Stimulated activated CD4-positive, alpha-beta T cell treated with anti-CD3 and anti-CD28 coated beads, Interleukin-1b, Interleukin-23, amount 100 ng/mL, for 1 hour (primary cell): ENCODE measurements at places on chromosomes 3 and 15.

- DNase-seq: no peak
Observed at GRCh38 chr3:152309535-152310307, 41.0 kb downstream of the MBNL1 start.

DNA sequence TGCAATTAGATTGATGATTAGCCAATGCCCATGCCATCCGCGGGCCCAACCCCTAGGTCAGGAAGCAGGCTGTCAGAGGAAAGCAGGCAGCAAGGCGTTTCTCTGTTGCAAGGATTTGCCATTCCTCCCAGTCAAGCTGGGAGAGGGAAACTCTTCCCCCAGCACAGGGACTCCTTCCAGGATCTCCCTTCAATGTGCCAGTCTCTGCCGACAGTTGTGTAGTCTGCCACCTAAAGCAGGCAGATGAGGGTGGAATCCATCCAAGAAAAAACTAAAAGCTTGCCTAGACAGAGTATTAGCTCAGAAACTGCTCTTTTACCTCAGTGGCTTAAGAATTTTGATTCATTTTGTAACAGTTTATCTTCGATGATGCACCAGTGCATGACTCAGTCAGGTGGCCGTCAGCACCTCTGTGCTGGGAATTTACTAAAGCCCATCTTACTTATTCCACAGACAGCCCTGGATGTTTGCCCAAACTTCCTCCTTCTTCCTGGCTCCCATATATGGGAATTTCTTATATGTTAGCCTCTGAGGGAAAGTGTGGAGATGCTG is 501.5 kb upstream of the THBS1 start:
- DNase-seq: no peak

- DNase-seq: no peak
Observed at GRCh38 chr3:86982883-86983282, 8.1 kb downstream of the VGLL3 start.

DNA sequence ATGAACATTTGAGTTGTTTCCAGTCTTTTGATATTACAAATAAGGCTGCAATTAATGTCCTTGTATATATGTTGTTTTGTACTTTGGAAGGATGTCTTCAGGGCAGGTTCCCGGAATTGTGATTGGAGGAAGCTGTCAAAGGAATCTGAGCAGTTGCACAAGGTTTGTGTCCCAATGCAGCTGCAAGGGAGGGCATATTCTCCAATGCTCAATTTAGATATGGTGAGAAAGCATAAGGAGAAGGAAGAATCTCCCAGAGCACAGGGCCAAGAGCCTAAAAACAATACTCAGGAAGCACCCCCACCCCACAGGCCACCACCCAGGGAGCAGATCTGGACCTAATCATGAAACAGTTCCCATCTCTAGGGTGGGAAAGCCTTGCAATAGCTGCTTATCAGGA is 228.0 kb upstream of the LRRFIP2 start:
- no peak for DNase-seq

DNA sequence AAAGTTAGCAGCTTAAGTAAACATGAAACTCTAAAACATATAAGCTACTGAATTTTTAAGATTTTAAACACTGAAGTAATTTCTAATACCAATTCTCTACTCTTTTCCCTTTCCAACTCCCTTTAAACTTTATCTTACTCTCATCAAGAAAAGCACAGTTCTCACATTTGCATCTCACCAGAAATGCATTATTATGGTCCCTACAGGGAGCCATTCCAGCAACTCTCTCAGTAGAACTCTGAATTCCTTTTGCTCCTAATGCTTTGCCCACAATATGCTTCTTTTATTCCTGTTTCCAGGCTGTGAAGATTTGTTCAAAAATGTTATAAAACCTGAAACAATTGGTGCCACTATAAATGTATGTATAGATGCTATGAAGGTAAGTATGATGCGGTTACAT is 83.4 kb downstream of the TFDP2 start:
- no peak for DNase-seq

DNA sequence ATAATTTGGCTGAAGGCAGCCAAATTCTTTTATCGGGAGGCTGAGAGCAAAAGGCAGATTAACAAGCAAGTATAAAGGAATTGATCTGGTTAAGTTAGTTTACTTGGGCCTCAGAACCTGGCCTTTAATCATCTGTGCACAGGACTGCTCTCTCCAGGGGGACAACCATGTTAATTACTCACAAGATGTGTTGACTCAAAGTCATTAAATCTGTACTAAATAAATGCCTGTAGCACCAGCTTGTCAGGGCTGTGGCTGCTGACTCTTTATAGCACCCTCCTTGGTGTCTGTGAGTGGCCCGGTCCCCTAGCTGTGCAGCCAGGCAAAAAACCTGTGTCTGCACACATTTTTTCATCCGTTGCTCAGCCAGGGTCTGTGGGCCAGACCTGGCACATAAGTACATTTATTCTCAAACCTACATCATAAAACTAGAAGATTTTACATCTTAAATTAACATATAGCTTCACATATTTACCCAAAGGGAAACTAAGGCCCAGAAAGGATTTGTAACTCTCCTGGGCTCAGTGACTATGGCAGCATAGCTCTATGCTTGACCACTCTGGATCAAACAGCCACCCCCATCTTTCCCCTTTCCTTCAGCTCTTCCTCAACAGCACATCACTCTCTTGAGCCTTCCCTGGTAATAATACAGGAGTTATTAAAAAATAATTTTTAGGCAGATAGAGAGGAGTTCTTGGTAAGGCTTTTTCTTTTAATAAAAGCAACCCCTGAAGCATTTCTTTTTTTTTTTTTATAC is 51.4 kb downstream of the NCEH1 start:
- no peak for DNase-seq

GRCh38 chr3:177427540-177427939 is 230.3 kb upstream of the TBL1XR1 start:
- DNase-seq: no peak

DNA sequence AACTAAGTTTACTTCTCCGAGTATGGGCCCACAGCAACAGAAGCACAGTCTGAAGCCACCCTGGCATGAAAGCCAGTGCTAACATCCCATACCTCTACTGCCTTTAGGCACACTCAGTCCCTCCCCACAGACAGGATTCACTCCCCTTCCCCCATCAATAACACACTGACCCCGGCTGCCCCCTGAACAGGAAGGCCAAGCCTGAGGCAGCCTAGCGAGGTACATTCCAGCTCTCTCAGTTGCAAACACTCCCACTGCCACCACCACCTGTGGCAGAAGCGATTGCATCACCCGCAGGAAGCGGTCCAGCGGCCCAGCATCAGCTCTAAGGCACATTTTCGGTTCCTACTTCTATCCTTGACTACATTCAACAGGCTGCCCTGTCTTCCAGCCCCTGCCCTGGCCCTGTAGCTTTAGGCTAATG is 7.0 kb upstream of the BMF start:
- DNase-seq: no peak

DNA sequence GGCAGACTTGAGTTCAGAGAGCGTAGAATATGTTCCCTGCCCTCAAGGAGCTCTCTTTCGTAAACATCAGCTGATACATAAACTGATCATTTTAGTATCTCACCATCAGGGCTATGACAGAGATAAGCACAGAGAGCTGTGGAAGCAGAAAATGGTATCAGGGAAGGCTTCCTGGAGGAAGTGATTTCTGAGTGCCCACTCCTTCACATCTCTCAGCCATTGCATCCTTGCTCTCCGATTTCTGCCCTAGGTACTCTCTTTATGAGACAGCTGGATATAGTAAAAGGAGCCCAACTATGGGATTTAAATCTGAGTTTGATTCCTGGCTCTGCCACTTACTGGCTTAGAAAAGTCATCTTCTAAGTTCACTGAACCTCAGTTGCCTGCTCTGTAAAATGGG is 9.1 kb upstream of the AP2M1 start:
- no peak for DNase-seq

GRCh38 chr3:65995515-65995914 is 43.2 kb downstream of the MAGI1 start:
- no peak for DNase-seq

DNA sequence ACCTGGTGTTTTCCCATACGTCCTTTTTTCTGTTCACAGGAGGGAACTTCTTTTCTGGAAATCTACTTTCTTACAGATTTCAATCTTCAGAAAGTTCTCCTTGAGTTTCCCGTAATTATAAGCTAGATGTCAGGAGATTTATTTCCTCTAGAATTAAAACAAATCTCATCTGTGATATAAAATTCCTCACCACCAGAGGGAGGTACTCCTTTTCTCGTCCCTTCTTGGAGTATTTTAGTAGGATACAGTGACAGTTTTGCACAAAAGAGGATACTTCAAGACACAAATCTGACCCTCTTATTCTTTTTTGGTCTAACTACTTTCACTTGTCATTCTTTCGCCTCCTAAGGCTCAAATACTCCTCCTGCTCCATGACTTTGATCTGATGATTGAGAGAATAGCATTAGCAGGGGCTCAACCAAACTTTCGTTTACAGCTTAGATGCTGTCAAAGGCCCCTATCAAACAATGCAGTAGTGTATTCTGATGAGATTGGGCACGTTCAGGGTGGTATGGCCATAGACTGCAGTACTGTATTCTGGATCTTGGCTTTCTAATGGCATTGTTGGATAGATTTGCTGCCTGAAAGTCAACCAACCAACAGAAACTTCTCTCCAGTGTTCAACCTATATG is 38.0 kb downstream of the TMEM41A start:
- DNase-seq: no peak

- no peak for DNase-seq
Observed at GRCh38 chr3:182608832-182609231, 184.5 kb upstream of the ATP11B start.

DNA sequence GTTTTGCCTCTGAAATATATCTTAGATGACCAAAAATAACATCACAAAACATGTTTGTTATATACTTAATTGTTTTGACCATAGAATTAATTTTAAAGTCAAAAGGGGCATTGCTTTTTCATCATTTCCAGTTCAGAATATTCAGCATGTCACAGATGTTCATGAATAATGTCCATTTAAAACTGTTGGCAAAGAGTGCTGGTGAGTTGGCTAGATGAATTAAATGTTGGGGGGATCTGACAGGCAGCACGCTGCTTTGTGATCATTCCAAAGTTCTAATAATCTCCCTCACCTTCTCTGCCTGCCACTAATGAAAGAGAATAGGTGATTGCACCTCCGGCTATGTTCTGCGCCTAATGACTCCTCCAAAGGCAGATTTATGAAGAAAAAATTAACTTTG is 139.2 kb upstream of the MLF1 start:
- DNase-seq: no peak

DNA sequence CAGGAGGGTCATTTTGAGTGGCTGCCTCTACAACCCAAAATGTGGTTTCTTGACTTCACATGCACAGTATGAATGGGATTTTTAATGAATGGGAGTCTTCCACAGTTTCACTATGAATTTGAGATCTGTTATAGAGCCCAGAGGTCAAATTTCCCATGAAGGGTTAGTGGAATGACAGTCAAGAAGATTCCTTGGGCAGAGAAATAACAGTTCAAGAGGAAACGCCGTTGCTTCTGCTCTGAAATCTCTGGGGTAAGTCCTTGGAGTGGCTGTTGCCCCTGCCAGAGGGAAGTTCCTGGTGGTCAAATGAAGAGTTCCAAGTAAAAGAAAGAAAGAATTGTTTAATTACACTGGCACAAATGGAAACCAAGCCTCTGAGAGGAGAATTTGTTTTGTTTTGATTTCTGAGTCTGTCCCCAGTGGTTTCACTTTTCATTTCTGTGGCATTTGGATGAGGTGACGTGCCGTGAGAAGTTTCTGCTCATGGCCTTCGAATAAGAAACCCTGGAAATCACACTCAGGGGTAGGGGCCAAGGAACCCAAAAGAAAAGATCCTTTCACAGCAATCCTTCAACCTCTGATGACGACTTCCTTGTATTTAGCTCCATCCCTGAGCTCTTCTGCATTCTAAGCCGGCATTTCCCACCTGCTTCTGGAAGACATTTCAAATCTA is 77.5 kb upstream of the IL12A start:
- DNase-seq: no peak

DNA sequence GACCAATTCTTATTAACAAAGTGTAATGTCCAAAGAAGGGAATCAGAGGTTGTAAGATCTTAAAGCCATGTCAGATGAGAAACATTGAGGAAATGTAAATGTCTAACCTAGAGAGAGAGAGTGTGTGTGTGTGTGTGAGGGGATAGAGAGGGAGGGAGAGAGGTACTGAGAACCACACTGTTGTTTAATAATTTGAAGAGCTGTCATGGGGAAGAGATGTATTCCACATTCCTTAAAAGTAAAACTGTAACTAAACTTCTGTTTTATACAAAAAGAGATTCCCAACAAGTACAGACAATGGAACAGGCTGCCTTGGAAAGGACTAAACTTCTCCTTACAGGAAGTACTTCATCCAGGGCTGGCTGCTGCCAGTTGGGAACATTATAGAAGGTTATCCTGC is 68.9 kb upstream of the BOC start:
- DNase-seq: no peak

DNA sequence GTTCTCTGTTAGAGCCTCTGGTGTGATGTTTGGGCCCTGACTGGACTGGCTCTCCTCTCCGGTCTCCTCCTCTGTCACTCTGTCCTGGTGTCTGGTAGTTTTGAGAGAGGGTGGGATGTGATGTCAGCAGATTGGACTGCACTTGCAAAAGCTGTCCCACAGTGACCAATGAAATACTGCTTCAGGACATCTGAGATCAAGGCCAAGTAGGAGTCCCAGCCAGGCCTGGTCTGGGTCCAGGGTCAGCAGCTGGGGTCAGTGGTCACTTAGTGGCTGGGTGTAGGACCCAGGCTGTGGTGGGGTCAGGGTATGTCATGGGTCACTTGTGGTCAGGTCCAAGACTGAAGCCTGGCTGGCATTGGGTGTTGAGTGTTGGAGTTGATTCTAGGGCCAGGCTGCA is 20.9 kb downstream of the ALDH1L1 start:
- DNase-seq: no peak
